Astrocyte (in vitro differentiated cells and primary cell): ENCODE measurements at places on chromosomes 11 and 22. TPM values are rescaled to one million over a fixed set of nuclear protein-coding genes. Genes with fewer than 3 reads are reported as not detected.

GRCh38 chr11:131025020-131025419, 108.7 kb upstream of the SNX19 start:
- DNase-seq: peak; percentile 52

DNA sequence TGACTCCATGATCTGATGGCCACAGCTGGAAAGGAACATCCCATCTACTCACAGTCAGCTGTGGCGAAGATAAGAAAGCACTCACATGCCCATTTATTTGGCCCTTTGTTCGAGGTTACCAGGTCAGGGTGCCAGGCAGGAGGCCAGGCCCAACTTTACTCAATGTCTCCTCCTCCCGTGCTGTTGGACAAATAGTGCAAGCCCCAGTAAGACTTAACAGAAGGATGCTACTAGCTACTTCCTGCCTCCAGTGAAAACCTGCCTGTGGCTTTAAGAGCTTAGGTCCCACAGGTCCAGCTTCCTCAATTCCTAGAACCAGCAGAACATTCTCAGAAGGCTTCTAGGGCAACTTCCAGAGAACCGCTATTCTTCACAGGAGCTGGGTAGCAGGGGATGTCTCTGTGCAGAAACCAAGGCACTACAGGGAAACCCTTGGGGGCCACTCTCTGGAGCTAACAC, 12.9 kb upstream of the CRY2 start:
- DNase-seq: no peak

DNA sequence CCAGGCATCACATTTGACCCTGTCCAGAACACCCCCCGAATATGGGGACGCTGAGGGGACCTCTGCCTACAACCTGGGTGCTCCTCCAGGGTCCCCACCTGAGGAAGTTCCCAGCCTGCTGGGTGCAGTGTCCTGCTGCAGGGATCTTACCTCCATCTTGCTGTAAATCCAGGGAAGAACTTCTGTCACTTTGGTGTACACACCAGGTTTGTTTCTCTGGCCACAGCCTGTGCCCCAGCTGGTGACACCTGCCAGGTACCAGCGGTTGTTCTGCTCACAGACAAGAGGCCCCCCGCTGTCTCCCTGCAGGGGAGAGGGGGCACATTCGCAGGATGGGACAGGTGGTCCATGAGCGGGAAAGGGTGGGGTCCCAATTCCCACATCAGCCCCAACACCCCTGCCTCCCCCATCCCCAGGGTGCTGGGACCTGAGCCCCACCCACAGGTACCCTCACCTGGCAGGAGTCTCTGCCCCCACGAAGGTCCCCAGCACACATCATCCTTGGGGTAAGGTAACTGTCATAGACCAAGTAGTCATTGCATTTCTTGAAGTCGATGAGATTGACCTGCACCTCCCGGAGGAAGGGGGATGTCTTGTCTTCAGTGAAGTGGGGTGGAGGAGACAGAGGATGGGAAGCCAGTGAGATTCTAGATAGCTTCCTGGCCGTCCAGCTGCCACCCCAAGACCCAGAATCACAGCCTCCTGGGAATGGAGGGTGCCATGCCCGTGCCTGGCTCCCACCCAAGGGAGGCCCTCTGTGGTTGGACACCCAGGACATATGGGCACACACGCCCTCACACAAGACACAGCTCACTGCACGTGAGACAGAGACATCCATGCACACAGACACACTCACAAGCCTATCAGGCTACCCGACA, 25.5 kb downstream of the TMPRSS13 start:
- no peak for DNase-seq

- DNase-seq: peak; percentile 30
Observed at GRCh38 chr22:28442711-28443525, 236.7 kb downstream of the TTC28 start.

- DNase-seq: no peak
Observed at GRCh38 chr22:39288135-39288898, 31.1 kb downstream of the RPL3 start.

Gene CEP126
- 2.1 TPM in 2 replicates for total RNA-seq

DNA sequence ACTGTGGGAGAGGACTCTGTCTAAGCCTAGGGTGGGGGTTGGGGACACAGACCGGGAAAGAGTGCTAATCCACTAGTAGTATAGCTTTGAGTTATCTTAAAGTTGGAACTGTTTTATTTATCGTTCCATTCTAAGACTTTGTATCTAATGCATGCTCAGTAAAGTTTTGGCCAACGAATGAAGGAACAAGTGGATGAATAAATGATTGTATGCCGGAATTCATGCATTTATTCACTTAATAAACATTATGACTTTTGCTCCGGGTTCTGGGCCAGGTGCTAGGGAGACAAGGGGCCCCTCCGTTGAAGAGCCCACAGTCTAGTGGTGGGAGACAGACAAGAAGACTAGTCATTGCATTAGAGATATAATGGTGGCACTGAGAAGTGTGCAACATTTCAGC, 645 bp downstream of the RNF121 start:
- no peak for DNase-seq

- DNase-seq: no peak
Observed at GRCh38 chr11:109148669-109149068, 273.3 kb upstream of the C11orf87 start.

Gene FKBP2
- total RNA-seq: 41.5 and 45.6 TPM in 2 replicates

GRCh38 chr11:130771708-130772107, 144.6 kb downstream of the SNX19 start:
- DNase-seq: no peak

- no peak for DNase-seq
Observed at GRCh38 chr11:34280945-34281872, 76.6 kb downstream of the ABTB2 start.

- DNase-seq: no peak
Observed at GRCh38 chr11:69916806-69917387, 97.7 kb upstream of the FGF3 start.

Gene RGL4
- not detected in 2 replicates for total RNA-seq

- no peak for DNase-seq
Observed at GRCh38 chr11:117478126-117478860, 150.6 kb downstream of the CEP164 start.

Gene OR52W1
- not detected in 2 replicates for total RNA-seq

Gene USP2
- 6.5 and 6.7 TPM in 2 replicates for total RNA-seq

Gene TENM4
- 7.5 and 13.3 TPM in 2 replicates for total RNA-seq

Gene AQP11
- 0.48 and 0.91 TPM in 2 replicates for total RNA-seq

DNA sequence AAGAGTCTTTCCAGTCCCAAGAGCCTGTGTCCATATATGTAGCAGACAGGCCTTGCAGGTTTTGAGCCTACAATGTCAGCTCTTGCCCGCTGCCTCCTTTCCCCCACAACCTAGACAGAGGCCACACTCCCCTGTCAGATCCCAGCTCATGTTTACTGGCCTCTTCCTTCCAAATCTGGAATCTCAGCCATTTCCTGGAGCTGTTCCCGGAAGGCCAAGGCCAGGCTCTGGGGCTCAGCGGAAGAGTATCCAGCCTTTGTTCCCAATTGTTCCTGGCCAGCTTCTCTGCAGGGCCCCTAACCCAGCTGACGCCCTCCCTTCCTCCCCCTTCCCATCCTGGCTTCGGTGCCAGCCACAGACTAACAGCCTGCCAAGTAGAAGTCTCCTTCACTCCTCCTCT, 1.0 kb upstream of the ROBO4 start:
- no peak for DNase-seq

- DNase-seq: no peak
Observed at GRCh38 chr11:47185305-47186075, 744 bp downstream of the PACSIN3 start.

DNA sequence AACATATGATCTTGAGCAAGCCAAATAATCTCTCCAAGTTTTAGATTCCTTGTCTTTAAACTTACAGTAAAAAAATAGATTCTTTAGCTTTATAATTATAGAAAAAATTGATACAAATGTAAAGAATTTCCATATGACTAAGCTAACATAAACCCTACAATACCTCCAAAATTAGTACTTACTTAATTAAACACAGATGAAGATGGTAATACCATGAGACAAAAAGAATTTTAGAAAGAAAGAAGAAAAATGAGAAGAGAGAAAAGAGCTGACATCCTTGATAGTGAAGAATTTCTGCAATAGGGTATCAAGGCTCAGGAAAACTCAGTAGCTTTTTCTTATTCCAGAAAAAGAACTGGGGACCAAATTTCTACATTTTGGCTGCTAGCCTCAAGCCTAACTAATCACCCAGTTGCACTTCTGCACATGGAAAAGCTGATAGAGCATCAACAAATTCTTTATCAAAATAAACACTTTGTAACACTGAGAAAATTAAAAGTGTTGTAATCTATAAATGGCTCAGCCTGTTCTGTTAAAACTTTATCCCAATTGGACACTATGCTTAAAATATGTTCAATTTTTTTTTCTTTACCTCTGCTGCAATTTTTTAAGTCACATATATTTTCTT, 24.7 kb upstream of the SOX6 start:
- DNase-seq: no peak

Gene OSBPL5
- 29.0 and 34.2 TPM in 2 replicates for total RNA-seq

Gene SNAP29
- total RNA-seq: 19.6 and 24.6 TPM in 2 replicates

Gene MPST
- 65.2 and 67.8 TPM in 2 replicates for total RNA-seq
